Chondrocyte (in vitro differentiated cells): ENCODE measurements at places on chromosomes 6 and 20. TPM values are rescaled to one million over a fixed set of nuclear protein-coding genes. Genes with fewer than 3 reads are reported as not detected.

DNA sequence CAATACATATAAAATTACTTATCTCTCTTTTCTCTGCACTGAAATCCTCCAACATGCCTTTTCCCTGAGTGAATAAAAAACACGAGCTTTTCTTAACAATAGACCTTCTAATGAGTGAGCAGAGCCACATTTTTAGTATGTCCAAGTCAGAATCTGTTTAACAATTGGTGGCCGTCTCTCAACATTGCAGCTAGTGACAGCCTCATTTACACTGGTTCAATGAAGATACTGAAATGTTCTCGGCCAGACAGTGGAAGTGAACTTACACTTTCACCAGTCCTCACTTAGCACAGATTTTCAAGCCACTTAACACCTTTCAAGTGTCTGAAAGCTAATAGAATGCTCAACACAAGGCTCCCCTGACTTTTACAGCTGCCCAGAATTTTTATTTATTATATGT is 767.1 kb downstream of the KIF16B start:
- H3K4me1 ChIP-seq: no peaks in the 10 kb centered on the region
- H3K27me3 ChIP-seq: peaks cover 8% of the 10 kb centered on the region
- H3K27ac ChIP-seq: no peak overlapping the region
- no peaks in the 10 kb centered on the region for H3K36me3 ChIP-seq

GRCh38 chr20:41232973-41233926 is 84.3 kb downstream of the ZHX3 start:
- no peaks in the 10 kb centered on the region for H3K27me3 ChIP-seq
- no peak for DNase-seq
- H3K27ac ChIP-seq: peak overlapping the region; percentile 84
- H3K4me3 ChIP-seq: no peak overlapping the region

GRCh38 chr6:128507337-128508310 is 12.8 kb downstream of the PTPRK start:
- peaks cover 73% of the 10 kb centered on the region for H3K4me1 ChIP-seq
- peak overlapping the region; percentile 79 for H3K27ac ChIP-seq
- H3K4me3 ChIP-seq: peak overlapping the region; percentile 8
- no peak for DNase-seq

GRCh38 chr20:22684072-22684762 is 99.8 kb upstream of the FOXA2 start:
- H3K4me3 ChIP-seq: no peak overlapping the region
- H3K27ac ChIP-seq: no peak overlapping the region
- H3K4me1 ChIP-seq: peaks cover 6% of the 10 kb centered on the region
- H3K36me3 ChIP-seq: no peaks in the 10 kb centered on the region

GRCh38 chr6:154887051-154887450 is 108.1 kb upstream of the TIAM2 start:
- peaks cover 4% of the 10 kb centered on the region for H3K36me3 ChIP-seq
- H3K4me3 ChIP-seq: no peak overlapping the region
- no peak overlapping the region for H3K27ac ChIP-seq
- peaks cover 22% of the 10 kb centered on the region for H3K4me1 ChIP-seq
- no peaks in the 10 kb centered on the region for H3K27me3 ChIP-seq

- no peaks in the 10 kb centered on the region for H3K4me1 ChIP-seq
- no peak overlapping the region for H3K27ac ChIP-seq
- H3K4me3 ChIP-seq: no peak overlapping the region
- H3K27me3 ChIP-seq: peaks cover 29% of the 10 kb centered on the region
Measured at GRCh38 chr6:168000198-168001028, 2.9 kb downstream of the KIF25 start.

- no peaks in the 10 kb centered on the region for H3K27me3 ChIP-seq
- peaks cover 34% of the 10 kb centered on the region for H3K36me3 ChIP-seq
- peak overlapping the region; percentile 84 for H3K27ac ChIP-seq
- peaks cover 43% of the 10 kb centered on the region for H3K4me1 ChIP-seq
- H3K4me3 ChIP-seq: peak overlapping the region; percentile 5
Measured at GRCh38 chr20:53578492-53579222, 15.0 kb downstream of the ZNF217 start.

- no peak overlapping the region for H3K27ac ChIP-seq
- H3K27me3 ChIP-seq: no peaks in the 10 kb centered on the region
- no peak for DNase-seq
- H3K36me3 ChIP-seq: peaks cover 2% of the 10 kb centered on the region
Measured at GRCh38 chr6:3202999-3203696, 24.3 kb downstream of the TUBB2B start.

DNA sequence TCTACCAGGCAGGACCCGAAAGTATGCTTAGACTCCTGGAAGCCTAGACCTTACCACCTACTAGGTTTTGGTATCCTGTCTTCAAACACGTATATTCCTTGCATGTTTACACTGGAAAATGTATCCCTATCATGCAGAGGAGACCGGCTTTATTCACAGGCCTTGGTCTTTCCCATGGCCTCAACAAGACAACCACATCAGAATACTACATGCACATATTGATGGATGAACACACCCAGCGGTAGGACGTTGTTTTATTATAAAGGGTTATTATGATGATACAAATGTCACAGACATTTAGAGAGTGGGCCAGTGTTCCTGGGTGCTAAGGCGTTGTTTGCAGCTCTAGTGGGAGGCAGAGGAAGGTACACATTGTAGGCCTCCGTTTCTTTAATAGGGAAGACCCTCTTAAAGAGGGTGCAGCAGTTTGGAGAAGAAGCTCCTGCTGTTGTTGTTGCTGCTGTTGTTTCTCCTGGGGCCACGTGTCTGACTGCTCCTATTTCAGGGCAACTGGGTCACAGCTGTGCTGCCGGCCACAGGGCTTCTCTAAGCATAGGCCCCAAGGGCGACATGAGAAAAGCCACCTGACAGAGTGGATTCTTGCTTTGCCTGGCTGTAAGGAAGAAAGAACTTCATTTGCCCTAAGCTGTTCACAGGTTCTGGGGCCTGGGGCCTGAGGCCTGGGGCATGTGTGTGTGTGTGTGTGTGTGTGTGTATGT is 98.3 kb upstream of the SASH1 start:
- DNase-seq: no peak
- H3K27me3 ChIP-seq: no peaks in the 10 kb centered on the region
- H3K4me1 ChIP-seq: peaks cover 71% of the 10 kb centered on the region
- H3K36me3 ChIP-seq: no peaks in the 10 kb centered on the region
- H3K4me3 ChIP-seq: no peak overlapping the region

GRCh38 chr6:475314-475713 is 83.8 kb downstream of the IRF4 start:
- no peak overlapping the region for H3K27ac ChIP-seq
- H3K4me1 ChIP-seq: peaks cover 7% of the 10 kb centered on the region
- DNase-seq: no peak
- H3K27me3 ChIP-seq: no peaks in the 10 kb centered on the region
- no peaks in the 10 kb centered on the region for H3K36me3 ChIP-seq
- H3K4me3 ChIP-seq: no peak overlapping the region

DNA sequence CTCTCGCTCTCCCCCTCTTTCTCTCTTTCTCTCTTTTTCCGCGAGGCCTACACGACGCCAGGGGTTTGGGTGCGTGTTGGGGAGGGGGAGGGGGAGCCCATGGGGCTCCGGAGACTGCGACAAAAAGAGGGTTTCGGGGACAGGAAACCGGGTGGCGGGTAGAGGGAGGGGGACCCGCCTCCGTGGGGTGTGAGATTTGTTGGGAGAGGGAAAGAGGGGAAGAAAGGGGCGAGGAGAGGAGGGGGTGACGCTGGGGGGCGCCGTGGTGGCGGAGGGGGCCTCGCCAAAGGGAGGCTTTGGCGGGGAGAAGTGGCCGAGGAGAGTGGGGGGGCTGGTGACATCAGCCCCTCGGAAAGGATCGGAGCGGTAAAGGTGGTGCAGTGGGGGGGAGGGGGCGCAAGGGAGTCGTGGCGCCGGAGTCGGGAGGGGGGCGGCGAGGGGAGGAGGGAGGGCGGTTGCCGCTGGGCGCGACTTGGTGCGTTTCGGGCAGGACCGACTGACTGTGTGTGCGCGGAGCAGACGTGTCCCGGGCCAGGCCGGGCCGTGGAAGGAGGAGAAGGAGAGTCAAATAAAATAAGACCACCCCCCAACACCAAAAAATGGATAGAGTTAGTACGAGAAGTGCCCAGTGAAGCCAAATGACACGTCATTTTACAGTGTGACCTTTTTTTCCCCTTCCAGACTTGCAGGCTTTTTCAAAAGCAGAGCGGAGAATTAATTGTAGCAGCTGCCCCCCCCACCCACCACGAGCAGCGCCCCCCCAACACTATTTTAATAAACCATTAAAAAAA is 39.8 kb downstream of the GNAS start:
- peak overlapping the region; percentile 97 for H3K4me3 ChIP-seq
- peaks cover 3% of the 10 kb centered on the region for H3K36me3 ChIP-seq
- DNase-seq: peak; percentile 86
- H3K27ac ChIP-seq: peak overlapping the region; percentile 100
- H3K4me1 ChIP-seq: peaks cover 54% of the 10 kb centered on the region

DNA sequence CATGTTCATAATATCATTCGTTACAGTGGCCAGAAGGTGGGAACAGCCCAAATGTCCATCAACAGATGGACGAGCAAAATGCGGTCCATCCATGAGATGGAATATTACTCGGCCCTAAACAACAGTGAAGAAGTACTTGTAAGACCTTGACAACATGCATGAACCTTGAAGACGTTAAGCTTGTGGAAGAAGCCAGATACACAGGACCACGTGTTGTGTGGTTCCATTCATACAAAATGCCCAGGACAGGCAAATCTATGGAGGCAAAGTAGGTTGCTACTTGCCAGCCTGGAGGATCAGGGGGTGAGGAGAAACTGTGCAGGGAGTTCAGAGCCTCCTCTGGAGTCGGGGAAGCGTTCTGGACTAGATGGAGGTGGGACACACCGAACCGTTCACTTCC is 207.1 kb downstream of the ERMARD start:
- no peak overlapping the region for H3K27ac ChIP-seq
- H3K36me3 ChIP-seq: no peaks in the 10 kb centered on the region
- peak; percentile 22 for DNase-seq
- peaks cover 4% of the 10 kb centered on the region for H3K4me1 ChIP-seq
- H3K27me3 ChIP-seq: peaks cover 15% of the 10 kb centered on the region

- no peaks in the 10 kb centered on the region for H3K27me3 ChIP-seq
- peaks cover 40% of the 10 kb centered on the region for H3K36me3 ChIP-seq
- H3K4me3 ChIP-seq: peak overlapping the region; percentile 66
- peak overlapping the region; percentile 99 for H3K27ac ChIP-seq
- H3K4me1 ChIP-seq: peaks cover 52% of the 10 kb centered on the region
Measured at GRCh38 chr6:148530394-148530953, 187.8 kb downstream of the SASH1 start.

DNA sequence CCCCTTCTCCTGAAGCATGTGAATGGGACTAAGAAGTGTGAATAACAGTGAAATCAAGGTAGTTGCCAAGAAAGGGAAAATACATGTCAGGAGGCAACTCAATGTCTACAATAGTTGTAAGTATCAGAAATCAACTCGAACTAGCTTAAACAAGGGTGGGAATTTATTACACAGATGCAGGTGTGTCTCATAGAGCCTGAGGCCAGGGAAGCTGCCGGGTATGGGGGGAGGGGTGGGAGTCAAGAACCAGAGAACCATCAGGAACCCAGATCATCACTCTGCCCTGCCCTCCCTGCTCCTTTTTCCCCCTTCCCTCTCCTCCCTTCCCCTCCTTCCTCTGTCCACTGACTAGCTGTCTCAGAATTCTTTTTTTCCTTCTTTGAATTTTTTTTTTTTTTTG is 34.9 kb upstream of the BMP6 start:
- H3K27me3 ChIP-seq: no peaks in the 10 kb centered on the region
- peaks cover 14% of the 10 kb centered on the region for H3K4me1 ChIP-seq
- H3K27ac ChIP-seq: no peak overlapping the region
- no peaks in the 10 kb centered on the region for H3K36me3 ChIP-seq

- H3K4me1 ChIP-seq: peaks cover 12% of the 10 kb centered on the region
- no peaks in the 10 kb centered on the region for H3K36me3 ChIP-seq
- no peak for DNase-seq
- H3K27me3 ChIP-seq: no peaks in the 10 kb centered on the region
- H3K27ac ChIP-seq: no peak overlapping the region
- H3K4me3 ChIP-seq: no peak overlapping the region
Measured at GRCh38 chr6:142251930-142252445, 49.8 kb upstream of the ADGRG6 start.

- peaks cover 4% of the 10 kb centered on the region for H3K36me3 ChIP-seq
- peaks cover 4% of the 10 kb centered on the region for H3K4me1 ChIP-seq
- H3K4me3 ChIP-seq: no peak overlapping the region
- H3K27me3 ChIP-seq: no peaks in the 10 kb centered on the region
- no peak for DNase-seq
Measured at GRCh38 chr6:124699038-124699437, 263.2 kb upstream of the RNF217 start.

- no peaks in the 10 kb centered on the region for H3K4me1 ChIP-seq
- no peak overlapping the region for H3K27ac ChIP-seq
- peaks cover 19% of the 10 kb centered on the region for H3K27me3 ChIP-seq
- no peak for DNase-seq
- H3K4me3 ChIP-seq: no peak overlapping the region
- H3K36me3 ChIP-seq: no peaks in the 10 kb centered on the region
Measured at GRCh38 chr20:4563534-4563933, 158.2 kb upstream of the PRND start.

DNA sequence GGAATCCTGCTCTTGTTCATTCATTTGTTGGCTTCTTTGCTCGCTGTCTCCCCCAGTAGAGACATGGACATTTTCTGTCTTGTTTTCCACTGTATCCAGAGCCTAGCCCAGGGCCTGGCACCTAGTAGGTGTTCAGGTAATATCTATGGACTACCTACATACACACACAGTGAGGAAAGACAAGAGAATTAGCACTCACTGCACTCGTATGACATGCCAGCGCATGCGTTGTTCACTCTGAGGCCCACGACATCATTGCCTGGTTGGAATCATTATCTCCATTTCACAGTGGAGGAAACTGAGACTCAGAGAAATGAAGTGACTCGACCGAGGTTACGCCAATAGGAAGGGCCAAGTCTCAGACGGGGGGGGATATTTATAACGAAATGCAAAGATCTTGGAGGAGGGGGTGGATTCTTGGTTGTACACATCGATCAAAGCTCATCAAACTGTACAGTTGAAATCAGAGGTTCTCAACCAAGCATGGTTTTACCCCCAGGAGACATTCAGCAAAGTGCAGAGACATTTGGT is 140.1 kb upstream of the PTPN1 start:
- no peak overlapping the region for H3K27ac ChIP-seq
- H3K36me3 ChIP-seq: no peaks in the 10 kb centered on the region
- H3K4me3 ChIP-seq: no peak overlapping the region

The DDX43 gene
- not detected in 3 replicates for total RNA-seq

The CEP43 gene
- 11.7 to 15.4 TPM (median 11.7 TPM) in 3 replicates for total RNA-seq

The THEMIS gene
- not detected in 3 replicates for total RNA-seq

The DLL1 gene
- 0.35 to 0.82 TPM (median 0.41 TPM) in 3 replicates for total RNA-seq

The MYLK4 gene
- 0.99 to 1.1 TPM (median 1.00 TPM) in 3 replicates for total RNA-seq

The METTL24 gene
- total RNA-seq: 0.62 to 0.67 TPM in 2 of 3 replicates, not detected in the other

The TGM2 gene
- 7.1 to 22.3 TPM (median 17.7 TPM) in 3 replicates for total RNA-seq

The MAS1 gene
- not detected in 3 replicates for total RNA-seq

The TRIM10 gene
- not detected in 3 replicates for total RNA-seq

The GJA1 gene
- 194 to 296 TPM (median 295 TPM) in 3 replicates for total RNA-seq

The PRRT1 gene
- total RNA-seq: 0.73 to 1.6 TPM (median 1.3 TPM) in 3 replicates

The ABHD16B gene
- not detected in 3 replicates for total RNA-seq
